DMS153 (cell line): ENCODE measurements at places on chromosomes 6 and 20.

- DNase-seq = no peak
Observed at GRCh38 chr6:113594726-113595125, 262.4 kb upstream of the MARCKS start.

DNA sequence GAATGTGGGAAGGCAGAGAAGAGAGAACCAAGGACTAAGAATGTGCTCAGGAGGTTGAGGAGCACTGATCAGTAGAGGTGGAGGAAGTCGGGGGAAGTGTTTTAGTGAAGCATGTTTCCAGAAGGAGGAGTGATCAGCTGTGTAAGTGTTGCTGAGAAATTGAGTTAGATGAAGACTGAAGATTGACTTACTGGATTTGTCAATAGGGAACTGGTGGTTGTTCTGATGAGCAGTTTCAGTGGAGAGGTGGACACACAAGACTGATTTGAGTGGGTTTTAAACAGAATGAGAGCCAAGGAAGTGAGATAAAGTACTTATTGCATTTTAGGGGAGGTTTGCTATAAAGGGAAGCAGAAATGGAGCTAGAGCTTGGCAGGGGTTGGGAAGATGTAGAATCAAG lies 182.6 kb downstream of the CDKAL1 start:
- no peak for DNase-seq

DNA sequence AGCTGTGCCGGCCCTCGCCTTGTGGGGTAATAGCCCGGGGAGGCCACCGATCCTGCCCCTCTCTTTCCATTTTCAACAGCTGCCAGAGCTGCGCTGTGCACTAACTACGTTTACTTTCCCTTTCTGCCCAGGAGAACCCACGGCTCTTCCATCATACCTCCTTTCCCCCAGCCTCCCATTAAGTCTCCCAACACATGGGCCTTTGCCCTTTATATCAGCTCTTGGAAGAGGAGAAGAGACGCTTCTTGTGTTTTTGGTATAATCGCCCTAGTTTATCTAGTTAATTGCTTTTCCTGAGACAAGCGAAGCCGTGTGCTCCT lies 637 bp downstream of the UBR2 start:
- DNase-seq = no peak

GRCh38 chr6:153092082-153093013 lies 38.7 kb downstream of the RGS17 start:
- DNase-seq = no peak

- no peak for DNase-seq
Observed at GRCh38 chr6:159398633-159399032, 229.4 kb downstream of the FNDC1 start.

GRCh38 chr6:153553627-153554026 lies 422.5 kb upstream of the RGS17 start:
- no peak for DNase-seq

DNA sequence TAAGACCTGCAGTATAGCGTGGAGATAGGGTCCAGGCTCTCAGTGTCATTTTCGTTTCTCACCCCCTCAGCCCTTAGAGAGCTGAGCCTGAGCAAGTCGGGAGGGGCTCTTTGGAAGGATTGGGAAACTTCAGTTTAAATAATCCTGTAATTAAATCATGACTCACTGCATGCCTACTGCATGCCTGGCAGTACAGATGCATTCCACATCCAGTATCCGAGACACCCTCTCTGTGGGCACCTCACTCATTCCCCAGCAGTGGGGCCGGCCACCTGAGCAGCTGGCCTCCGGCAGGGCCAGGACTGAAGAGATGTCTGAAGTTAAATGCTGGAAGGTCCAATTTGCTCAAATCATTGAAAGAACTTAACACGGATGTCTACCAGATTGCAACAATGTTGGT lies 316.6 kb downstream of the THBS2 start:
- no peak for DNase-seq

DNA sequence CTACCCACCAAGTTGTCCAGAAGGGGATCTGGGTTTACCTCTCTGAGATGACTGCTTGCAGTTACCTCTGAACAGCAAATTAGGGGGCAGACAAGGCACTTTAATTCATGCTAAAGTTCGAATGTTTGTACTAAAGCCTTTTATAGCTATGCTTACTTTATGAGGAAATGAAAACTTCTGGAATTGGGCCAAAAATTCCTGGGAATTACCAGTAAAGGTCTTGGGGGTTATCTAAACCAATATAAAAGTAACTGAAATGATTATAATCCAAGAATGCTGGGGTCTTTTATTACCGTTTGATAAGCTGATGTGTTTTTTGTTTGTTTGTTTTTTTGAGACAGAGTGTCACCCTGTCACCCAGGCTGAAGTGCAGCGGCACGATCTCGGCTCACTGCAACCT lies 7.9 kb upstream of the LZTS3 start:
- no peak for DNase-seq

DNA sequence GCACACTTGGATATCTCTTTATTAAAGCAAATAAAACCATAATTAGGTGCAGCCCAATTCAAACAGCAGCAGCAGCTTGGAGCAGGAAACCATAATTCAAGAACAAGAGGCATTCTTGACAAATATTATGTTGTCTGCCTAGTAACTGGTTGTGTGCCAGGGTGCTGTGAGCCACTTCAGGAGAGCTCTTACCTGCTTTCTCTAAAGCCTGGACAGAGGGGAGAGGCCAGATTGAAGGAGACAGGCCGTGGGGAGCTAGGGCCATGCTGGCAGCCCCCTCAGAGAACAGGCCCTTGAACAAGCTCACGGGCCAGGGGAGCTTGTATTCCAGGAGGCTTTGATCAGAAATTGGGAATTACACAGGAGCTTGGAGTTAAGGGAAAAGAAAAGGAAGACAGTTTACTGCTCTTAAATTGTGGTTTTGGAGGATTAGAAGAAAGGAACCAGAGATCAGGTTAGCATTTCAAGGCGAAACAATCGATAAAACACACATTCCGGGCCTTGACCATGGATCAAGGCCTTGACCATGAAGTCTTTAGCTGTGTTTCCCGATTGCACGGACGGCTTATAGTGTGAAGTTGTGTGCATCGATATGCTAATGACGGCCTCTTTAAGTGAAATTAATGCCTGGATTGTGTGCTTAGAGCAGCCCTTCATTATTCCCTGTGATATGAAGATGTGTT lies 69.8 kb upstream of the NKX2-2 start:
- DNase-seq = peak; percentile 98

DNA sequence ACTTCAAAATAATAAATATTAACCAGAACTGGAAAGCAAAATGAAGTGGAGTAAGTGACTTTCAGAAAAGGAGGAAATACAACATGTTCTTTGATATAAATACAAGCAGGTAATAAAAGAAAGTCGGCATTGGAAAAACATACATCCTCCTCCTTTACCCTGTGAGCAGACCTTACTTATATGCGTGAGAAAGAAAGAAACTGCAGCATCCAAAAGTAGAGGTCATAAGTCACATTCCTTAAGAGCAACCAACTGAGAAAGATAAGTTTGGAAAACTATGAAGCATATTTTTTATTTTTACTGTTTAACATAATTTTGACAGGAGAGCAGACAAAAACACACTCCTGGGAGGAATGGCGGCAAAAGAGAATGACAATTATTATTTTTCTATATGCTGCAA lies 155.5 kb downstream of the HACE1 start:
- no peak for DNase-seq
